ENCODE measurements at places on chromosomes 1 and 21. TPM values are rescaled to one million over a fixed set of nuclear protein-coding genes. Genes with fewer than 3 reads are reported as not detected.

DNA sequence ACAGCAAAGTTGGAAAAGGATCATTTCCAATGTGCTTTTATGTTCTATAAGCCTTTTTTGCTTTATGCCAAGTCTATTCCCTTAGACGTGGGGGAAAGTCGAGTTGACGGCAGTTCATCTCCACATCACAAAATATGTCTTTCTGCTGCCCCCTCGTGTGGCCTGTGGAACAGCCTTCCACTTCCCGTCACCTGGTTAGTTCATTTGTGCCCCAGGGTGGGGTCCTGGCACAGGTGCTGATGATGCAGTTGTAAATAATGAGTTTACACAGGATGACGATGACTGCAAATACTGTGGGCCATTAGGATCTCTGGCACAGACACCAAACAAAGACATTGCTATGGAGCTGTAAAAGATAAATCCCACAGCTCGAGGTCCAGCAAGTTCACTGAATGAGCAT, 10.0 kb upstream of the OTUD3 start:
- no peaks in the 10 kb centered on the region for H3K27me3 ChIP-seq
- H3K4me1 ChIP-seq: peaks cover 3% of the 10 kb centered on the region
- no peak overlapping the region for H3K27ac ChIP-seq
- no peak overlapping the region for H3K4me3 ChIP-seq
- H3K36me3 ChIP-seq: no peaks in the 10 kb centered on the region

DNA sequence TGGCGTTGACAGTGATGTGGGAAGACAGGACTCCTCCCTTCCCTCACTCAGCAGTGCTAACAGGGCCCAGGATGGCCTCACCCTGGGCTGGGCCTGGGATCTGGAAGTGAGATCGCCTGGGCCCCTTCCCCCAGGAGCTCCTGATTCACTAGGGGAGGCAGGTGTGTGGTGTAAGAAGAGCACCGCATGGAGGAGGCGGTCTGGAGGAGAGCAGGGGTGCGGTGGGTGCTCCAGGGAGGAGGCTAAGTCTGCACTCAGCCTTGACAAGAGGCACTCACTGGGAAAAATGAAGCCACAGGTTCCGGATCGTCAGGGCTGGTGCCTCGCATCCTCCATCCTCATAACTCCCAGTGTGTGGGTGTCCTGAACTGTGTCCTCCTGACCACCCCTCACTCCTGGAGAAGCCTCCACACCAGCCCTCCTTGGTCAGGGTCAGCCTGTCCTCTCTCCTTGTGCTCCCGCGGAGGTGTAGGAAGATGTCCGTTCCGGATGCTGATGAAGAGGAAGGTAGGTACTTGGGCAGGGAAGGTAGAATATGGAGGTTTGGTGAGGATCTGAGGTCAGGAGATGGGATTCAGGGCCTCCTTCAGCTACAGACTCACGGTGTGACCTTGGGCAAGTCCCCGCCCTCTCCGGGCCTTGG, 142.1 kb upstream of the WNT4 start:
- DNase-seq: no peak
- no peaks in the 10 kb centered on the region for H3K27me3 ChIP-seq
- no peak overlapping the region for H3K4me3 ChIP-seq
- H3K36me3 ChIP-seq: no peaks in the 10 kb centered on the region
- no peak overlapping the region for H3K27ac ChIP-seq

Gene FAM163A
- not detected for total RNA-seq

Gene DSTYK
- total RNA-seq: 14.2 TPM

- no peaks in the 10 kb centered on the region for H3K4me1 ChIP-seq
- H3K36me3 ChIP-seq: no peaks in the 10 kb centered on the region
- DNase-seq: no peak
- H3K27ac ChIP-seq: no peak overlapping the region
These were observed 276.3 kb upstream of the GREM2 start for GRCh38 chr1:240888039-240888786.

Gene PRDM2
- total RNA-seq: 37.0 TPM

GRCh38 chr1:238953448-238954010, 432.8 kb upstream of the CHRM3 start:
- H3K4me1 ChIP-seq: no peaks in the 10 kb centered on the region
- H3K27me3 ChIP-seq: no peaks in the 10 kb centered on the region
- DNase-seq: no peak
- H3K27ac ChIP-seq: no peak overlapping the region
- H3K36me3 ChIP-seq: no peaks in the 10 kb centered on the region

GRCh38 chr1:172270605-172271004, 149.9 kb upstream of the C1orf105 start:
- no peak overlapping the region for H3K27ac ChIP-seq
- no peak overlapping the region for H3K4me3 ChIP-seq
- peaks cover 6% of the 10 kb centered on the region for H3K4me1 ChIP-seq
- no peaks in the 10 kb centered on the region for H3K36me3 ChIP-seq
- DNase-seq: no peak

Data from gastrocnemius medialis (tissue), 4 donors.